KBM-7 (cell line): ENCODE measurements at places on chromosomes 3 and 15.

GRCh38 chr3:187040516-187041361 lies 98.6 kb downstream of the RPL39L start:
- no peak for DNase-seq

DNA sequence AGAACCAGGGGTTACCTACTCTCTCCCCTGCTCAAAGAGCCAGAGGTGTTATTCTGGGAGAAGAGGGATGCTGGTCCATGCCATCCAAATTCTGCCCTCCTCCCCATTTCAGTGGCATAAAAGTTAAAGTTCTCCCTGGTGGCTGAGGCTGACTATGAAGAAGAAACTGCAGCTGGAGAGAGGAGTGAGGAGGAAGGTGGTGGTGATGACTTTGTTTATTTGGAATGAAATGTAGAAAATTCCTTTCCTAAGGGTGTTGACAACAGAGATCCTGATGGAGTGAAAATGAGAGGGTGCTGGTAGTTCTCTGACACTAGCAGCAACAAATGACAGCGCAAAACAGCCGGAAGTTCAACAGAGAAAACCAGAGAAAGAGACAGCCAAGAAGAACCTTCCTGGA lies 100.4 kb downstream of the PCCB start:
- DNase-seq, result no peak

GRCh38 chr15:99174567-99175395 lies 69.9 kb downstream of the SYNM start:
- no peak for DNase-seq

GRCh38 chr3:143810953-143811265 lies 37.4 kb downstream of the SLC9A9 start:
- no peak for DNase-seq

DNA sequence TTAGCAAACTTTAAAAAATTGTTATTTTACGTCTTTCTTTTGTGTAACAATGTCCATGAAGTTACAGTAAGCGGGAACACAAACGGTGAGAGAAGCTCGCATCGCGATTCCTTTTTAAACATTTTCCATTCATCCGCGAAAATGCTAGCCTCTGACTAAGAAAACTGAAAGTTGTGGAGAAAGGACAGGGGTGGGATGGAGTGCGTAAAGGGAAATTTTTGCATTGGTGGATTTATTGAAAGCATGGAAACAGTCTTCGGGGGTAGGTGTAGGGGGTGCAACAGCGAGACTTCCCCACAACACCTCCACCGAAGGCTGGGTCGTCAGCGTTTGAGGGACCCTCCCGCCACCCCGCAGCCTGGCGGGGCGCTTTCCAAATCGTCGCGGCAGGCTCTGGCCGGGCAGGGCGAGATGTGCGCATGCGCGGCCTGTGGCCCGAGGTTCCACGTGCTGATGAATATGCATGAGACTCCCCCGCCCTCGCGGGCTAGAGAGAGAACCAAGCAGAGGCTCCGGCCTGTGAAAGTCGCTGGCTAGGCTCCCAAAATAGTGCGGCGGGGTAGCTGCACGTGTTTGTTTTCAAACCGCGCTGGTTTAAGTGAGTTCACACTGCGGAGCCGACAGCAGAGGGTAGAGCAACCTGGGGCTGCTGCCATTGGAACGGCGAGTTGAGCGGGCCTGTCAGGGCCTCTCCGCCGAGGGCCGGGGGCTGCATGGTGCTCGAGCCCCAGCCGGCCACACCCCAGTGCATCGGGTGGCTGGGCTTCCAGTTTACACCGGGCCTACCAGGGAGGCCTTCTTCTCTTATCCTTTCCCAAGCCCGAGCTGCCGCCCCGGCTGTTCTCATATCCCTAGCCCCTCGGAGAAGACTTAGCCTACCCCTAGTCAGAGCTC lies 9.9 kb downstream of the ZIC1 start:
- DNase-seq, result no peak

DNA sequence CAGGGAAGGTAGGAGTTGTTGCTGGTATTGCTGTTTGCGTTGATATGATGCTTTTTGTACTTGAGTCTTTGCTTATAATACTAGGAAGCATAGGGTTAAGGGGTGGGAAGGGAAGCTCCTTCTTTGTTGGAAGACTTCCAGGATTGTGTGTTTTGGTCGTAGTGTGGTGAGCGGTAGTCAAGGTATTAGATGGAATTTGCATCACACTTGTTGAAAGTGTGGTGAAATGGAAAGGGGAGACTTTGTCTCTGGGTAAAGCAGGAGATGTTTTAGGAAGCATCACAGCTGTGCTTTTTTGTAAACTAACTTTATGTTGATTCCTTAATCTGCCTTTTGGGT lies 14.9 kb downstream of the IGSF10 start:
- DNase-seq, result peak; percentile 63

GRCh38 chr3:61704807-61705206 lies 143.4 kb downstream of the PTPRG start:
- DNase-seq, result no peak

- DNase-seq, result no peak
Observed at GRCh38 chr3:11371747-11372146, 99.5 kb downstream of the ATG7 start.

- DNase-seq, result no peak
Observed at GRCh38 chr3:29936766-29937165, 655.9 kb downstream of the RBMS3 start.

DNA sequence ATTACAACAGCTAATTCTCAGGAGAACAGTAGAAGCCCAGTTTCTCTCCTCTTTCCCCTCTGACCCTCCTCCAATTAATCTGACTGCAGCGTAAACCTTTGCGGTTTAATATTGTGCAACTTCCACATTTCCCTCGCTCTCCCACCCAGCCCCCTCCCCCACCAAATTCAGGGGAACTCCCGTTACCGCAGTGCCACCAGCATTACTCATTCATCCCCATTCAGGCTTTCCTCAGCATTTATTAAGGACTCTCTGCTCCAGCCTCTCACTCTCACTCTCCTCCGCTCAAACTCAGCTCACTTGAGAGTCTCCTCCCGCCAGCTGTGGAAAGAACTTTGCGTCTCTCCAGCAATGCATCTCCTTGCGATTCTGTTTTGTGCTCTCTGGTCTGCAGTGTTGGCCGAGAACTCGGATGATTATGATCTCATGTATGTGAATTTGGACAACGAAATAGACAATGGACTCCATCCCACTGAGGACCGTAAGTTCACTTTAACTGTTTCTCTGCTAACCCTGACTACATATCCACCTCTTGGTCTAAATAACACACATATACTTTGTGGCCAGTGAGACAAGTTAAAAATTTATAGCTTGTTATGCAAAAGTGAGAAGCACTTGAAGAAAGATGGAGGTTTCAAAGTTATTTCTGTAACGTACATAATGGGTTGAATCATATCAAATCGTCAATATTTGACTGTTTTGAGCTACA lies at the start of gene PTX3:
Gene PTX3 (plus strand): TSS at position 268 of the 709 bp plus-strand sequence. CDS start 84 bp downstream, at position 352.
- DNase-seq, result peak; percentile 77

DNA sequence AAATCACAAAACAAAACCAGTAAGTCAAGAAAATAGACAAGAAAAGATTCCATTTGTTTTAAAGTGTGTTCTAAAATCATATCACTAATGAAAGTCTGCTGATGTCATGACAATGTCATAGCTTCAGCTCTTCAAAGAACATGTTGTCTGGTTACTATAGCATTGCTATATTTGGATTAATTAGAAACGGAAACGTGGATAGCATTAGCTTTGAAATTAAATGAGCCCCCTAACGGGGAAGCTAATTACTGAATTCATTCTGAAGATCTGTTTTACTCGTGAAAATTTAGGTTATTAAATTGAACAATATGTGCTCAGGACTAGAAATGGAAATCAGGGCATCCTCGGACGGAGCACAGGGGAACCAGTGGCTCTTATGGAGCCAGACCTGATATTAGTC lies 316.7 kb upstream of the AGTR1 start:
- no peak for DNase-seq

- DNase-seq, result no peak
Observed at GRCh38 chr3:88480822-88481221, 331.1 kb downstream of the C3orf38 start.

DNA sequence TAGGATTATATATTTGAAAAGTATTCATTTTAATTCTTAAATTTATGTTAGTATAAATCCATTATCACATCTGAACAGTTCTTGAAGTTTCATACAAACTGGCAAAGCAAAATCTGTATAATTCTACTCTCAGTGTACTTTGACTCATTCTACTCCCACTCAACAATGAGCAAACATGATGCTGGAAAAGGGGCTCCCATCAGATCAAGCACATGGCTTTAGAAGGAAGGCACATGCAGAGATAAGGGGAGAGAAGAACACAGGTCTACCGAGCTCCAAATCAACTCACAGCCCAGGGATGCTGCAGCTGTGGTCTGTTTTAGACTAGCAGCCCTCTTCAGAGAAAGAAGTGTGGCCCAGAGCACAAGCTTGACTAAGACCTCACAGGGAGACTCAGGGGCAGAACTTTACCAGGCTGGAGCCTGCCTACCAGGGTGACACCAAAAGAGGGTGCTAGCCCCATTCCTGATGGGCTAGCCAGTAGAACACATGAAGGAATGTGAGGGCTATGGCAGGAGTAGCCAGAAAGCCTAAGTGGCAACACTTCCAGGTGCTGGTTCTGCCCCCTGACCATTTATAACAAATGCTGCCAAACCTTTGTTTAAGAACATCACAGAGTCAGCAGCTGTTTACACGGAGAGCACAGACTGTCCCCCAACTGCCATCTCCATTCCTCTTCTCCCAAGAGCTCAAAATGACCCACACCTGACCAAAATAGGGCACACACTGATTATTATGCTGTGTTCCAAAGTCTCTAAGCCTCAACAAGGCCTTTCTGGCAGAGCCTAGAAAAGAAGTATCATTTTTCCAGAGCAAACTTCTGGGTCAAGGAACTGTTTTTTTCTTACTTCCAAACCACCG lies 19.5 kb downstream of the SEC22C start:
- no peak for DNase-seq

DNA sequence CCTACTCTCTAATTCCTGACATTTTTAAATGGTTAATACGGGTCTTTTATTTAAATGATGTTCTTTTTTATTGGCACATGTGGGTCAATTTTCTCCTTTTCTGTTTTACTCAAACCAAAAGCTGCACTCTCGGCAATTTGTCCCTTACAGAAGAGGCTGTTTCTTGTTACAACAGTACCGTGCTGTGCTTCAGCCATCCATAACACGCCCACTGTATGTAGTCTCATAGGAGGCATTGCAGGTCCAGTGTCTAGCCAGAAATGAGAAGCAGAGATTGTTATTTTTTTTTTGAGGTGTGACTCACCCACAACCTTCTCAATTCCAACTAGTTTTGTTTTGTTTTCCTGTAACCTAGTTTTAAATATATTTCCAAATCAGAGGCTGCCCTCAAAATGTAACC lies 164.6 kb downstream of the GMNC start:
- no peak for DNase-seq

- DNase-seq, result peak; percentile 8
Observed at GRCh38 chr3:57221883-57222282, 5.6 kb upstream of the APPL1 start.
